ENCODE measurements at places on chromosomes 4 and X.

GRCh38 chr4:113069212-113069892, 19.9 kb downstream of the ANK2 start:
- DNase-seq = no peak

DNA sequence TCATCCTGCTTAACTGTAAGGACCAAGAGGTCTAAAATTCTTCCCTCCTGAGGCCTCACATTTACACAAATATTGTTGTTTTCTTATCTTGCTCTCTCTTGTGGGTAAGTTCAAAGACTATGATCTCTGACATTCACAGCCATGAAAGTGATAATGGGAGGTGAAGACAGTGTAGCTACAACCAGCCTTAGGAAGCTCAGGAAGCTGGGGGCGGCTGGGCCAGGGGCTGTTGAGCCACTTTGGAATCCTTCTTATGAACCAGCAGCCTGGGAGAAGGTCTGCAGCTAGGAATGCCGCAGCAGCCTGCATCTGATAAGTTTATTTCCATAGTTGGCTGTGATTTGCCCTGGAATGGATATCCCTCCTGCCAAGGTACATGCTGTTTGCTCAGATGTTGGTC, 316.2 kb downstream of the STIM2 start:
- no peak for DNase-seq

GRCh38 chr4:20015636-20016224, 236.0 kb upstream of the SLIT2 start:
- no peak for DNase-seq

- DNase-seq = no peak
These were observed 5.3 kb upstream of the PAPSS1 start for GRCh38 chr4:107725281-107725859.

DNA sequence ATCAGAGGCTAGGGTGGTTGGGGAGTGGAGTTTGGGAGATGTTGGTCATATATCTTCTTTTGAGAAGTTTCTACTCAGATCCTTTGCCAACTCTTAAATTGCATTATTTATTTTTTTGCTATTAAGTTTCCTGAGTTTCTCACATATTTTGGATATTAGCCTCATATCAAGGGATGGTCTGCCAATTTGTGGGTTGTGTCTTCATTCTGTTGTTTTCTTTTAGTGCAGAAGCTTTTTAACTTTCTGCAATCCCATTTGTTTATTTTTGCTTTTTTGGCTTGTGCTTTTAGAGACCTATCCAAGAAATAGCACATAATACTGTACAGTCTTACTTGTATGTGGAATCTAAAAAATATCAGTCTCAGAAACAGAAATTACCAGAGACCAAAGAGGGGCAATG, 509.2 kb upstream of the HS3ST1 start:
- no peak for DNase-seq

Measured in cerebellar nuclear complex (tissue), 1 donor.